Spleen (tissue), 13 donors: ENCODE measurements at places on chromosomes 16 and 17. TPM values are rescaled to one million over a fixed set of nuclear protein-coding genes. Genes with fewer than 3 reads are reported as not detected.

- no peak for DNase-seq
Observed at GRCh38 chr16:57049678-57050077, 42.7 kb upstream of the CPNE2 start.

The NGFR gene
- 12.2 TPM for polyA plus RNA-seq

DNA sequence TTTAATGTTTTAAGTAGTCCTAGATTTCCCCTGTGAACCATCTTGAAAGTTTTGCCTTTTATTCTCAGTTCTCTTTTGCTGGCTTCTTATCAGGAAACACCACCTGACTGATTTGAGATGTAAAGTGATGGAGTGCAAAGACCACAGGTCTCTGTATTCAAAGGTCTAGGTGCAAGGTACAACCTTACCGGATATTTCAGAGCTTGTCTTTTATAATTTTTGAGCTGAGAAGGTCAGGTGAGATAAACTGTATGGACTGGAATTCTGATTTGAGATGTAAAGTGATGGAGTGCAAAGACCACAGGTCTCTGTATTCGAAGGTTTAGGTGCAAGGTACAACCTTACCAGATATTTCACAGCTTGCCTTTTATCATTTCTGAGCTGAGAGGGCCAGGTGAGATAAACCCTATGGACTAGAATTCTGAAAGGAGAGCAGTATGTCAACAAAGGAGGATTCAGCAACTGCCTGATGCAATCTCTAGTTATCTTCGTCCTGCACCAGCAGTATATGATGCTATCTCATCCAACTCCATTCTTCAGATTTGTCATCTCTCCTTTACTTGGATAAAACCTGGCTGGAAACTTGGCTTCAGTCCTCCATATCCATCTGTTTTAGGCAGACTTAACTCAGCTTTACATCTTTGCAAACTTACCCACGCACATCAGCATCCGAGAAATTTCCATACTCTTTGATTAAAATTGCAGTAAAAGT, 64.3 kb downstream of the CENPV start:
- DNase-seq, result no peak

The KLHL10 gene
- polyA plus RNA-seq, result 0.20 TPM

- no peak for DNase-seq
Observed at GRCh38 chr16:25148568-25149215, 37.1 kb downstream of the LCMT1 start.
